H54 (cell line): ENCODE measurements at places on chromosomes 7 and 10.

DNA sequence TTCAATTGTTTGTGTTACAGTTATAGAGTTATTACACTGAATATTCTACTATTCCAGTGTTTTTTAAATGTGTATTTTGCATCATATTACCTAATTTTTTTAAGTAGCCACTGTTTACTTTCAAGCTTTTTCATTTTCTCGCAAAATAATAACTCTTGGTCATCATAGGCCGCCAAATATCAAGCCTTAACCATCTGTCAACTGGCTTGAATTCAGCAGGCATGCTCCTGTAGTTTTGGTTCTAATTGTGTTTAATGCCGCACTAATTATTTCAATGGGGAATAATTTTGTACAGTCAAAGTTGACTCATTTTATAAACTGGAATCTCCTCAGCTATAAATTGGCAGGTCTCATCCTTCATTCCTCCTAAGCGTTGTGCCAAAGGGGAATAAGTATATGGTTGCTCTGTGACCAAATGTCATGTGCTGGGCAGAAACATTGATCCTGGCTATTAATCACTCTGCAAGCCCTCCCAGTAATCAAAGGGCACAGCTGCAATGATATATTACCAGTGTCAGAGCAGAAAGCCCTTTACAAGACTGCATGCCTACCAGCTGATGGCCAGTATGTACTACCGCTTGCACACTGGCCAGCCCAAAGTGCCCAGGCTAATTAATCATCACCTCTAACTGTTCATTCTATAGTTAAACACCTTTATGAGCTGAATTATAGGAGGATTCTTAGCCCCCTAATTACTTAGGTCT is 74.8 kb downstream of the SKAP2 start:
- no peak for DNase-seq

- no peak for DNase-seq
Observed at GRCh38 chr7:158613481-158613880, 25.9 kb upstream of the PTPRN2 start.

- no peak for DNase-seq
Observed at GRCh38 chr10:104038537-104038936, 47.1 kb downstream of the COL17A1 start.

- no peak for DNase-seq
Observed at GRCh38 chr10:28838908-28839307, 161.6 kb downstream of the BAMBI start.

DNA sequence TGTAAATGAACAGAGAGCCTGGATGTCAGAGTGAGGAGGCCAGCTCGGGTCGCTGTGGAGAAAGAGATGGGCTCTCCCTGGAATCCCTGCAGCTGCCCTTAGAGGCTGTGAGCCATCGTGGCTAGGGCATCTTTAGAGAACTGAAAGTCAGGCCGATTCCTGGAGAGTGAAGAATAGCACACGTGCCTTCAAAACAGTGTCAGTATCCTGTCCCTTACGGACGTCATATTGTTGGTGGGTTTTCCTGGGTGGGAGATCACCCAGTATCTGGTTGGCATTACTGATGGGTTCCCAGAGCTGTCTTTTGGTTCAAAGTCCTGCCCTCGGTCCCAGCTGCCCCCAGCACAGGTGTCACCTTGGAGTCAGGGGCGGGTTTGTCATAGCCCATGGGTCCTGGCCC is 25.3 kb downstream of the IKZF1 start:
- no peak for DNase-seq

GRCh38 chr10:72267381-72267780 is 6.3 kb upstream of the DDIT4 start:
- no peak for DNase-seq

- no peak for DNase-seq
Observed at GRCh38 chr7:130356876-130357611, 12.4 kb downstream of the CPA5 start.

GRCh38 chr10:122445469-122445868 is 9.0 kb upstream of the ARMS2 start:
- no peak for DNase-seq

DNA sequence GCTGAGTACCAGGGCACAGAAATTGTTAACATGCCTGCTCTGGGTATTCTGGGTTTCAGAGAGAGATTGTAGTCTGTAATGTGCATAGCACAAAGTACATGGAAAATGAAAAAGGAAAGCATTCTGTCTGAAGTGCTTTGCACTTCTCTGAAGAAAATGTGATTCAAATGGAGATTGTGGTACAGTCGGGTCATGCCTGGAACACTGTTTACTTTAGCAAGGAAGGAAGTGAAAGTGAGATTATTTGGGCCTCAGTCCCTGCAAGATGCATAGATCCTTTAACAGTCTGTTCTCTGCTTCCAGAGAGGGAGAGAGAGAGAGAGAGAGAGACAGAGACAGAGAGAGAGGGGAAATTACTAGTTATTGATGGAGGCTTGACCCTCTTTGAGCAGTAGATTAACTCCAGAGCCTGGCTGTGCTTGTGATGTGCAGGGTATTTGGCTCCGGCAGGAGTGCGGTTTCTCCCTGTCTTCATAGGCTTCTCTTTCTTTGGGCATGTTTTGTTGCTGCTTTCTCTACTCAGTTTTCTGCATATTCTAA is 5.4 kb downstream of the VWC2 start:
- DNase-seq: no peak

- peak; percentile 54 for DNase-seq
Observed at GRCh38 chr7:36119005-36119706, 33.9 kb upstream of the EEPD1 start.

DNA sequence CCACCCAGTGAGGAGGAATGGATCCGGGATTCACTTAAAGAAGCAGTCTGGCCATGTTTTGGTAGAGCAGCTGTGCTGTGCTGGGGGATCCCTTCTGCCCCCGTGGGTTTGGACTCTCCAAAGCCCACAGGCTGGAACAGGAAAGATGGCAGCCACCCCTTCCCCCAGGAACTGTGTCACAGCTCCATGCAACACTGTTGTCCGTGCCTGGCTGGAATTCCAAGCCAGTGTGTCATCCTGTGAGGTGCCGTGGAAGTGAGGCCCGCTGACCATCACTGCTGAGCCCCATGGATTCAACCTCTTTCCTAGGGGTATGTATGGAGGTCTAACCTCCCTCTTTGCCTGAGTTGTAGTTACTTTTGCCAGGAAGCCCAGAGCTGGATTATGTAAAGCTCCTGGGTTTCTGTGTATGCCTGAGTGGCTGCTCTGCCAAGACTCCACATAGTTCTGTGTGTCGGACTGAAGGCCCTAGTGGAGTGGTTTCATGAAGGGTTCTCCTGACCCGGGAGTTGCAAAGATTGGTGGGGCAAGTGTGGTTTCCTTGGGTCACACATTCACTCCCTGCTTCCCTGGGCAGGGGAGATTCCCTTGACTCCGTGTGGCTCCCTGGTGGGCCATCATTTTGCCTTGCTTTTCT is 35.1 kb upstream of the PCGF5 start:
- DNase-seq: peak; percentile 65

DNA sequence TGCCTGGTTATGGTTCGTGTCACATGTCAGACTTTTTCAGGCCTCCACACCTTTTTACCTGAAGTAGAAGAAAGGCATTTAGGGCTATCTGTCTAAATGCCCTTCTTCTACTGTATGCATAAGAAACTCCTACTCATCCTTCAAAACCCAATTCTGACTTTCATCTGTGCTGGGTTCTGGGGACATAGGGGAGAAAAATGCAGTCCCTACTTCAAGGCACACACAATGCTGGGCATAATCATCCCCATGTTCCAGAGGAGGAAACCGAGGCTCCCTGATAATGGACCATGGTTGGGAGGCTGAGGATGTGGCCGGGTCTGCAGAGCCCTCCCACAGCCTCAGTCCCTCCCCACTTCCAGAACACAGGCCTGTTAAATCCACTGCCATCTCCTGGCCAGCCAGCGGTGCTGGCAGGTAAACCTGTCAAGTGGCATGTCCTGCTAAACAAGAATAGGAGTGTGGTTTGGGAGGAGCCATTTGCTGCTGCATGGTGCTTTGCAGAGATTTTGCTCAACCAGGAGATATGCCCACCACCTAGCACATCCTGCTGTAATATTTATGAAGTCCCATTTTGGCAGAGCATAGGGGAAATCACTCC is 32.0 kb downstream of the GRID1 start:
- DNase-seq: no peak

DNA sequence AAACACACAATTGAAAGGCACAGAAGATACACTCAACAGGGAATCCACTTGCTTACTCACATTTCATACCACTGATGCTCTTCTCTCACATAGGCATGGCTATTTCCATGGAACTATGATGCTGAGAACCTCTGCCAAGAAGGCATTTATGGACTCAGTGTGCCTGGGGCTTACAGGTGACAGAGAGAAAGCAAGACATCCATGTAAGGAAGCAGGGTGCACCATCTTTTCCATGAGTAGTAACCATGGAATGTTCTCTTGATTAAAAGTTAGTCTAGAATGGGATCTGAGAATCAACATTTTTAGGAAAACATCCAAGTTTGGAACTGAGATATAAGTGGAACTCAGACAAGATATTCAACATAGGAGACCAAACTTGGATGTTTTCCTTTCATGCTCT is 52.5 kb upstream of the MACC1 start:
- DNase-seq: no peak

DNA sequence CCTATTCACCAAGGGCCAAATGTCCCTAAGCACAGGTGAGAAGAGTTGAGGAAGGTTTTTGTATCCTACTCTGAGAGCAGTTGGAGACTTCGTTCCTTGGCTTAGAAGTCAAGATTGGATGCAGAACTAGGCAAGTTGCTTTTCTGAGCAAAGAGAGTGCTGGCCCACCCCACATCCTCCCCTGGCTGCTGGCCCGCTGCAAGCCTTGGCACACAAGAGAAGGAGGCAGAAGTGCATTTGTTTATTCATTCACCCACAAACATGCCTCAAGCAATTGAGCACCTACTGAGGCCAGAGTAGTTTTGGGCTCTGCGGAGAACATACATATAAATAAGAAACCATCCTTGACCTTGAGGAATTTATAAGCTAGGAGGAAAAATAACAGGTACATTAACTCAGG is 318.9 kb downstream of the KCNMA1 start:
- DNase-seq: no peak

DNA sequence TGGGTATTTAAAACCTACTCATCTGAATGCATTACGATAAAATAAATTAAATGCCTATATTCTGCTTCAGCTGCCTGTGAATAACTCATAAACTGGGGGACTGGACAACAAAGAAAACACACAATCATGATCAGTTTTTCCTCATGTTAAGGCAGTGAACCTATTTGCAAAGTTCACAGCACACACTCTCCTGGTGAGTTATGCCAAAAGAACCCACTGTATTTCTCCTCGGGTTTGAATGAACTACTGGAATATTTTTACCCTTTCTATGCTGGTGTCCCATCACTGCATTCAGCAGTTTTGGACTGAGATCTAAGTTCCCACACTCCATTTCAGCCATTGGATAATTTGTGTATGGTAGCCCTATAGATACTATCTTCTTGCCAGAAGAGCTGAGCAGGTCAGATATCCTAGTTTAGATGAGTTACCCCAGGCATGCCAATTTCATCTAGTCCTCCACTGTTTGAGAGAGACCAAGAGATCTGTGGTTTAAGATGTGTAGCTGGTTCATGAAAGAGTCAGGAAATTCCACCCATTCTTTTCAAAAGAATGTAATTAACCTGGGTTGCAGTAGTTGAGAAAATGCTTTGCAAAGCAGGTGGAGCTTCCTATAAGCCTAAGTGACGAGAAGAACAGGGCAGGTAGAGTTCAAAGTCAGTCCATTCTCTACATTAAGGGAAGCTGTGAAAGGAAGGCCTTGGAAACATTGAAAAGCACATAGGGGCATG is 101.7 kb downstream of the PLXDC2 start:
- no peak for DNase-seq

- DNase-seq: no peak
Observed at GRCh38 chr7:32091608-32092210, 21.5 kb upstream of the PDE1C start.

GRCh38 chr7:38679419-38679818 is 48.2 kb upstream of the AMPH start:
- DNase-seq: no peak

GRCh38 chr10:72073708-72074573 is 14.4 kb downstream of the SPOCK2 start:
- DNase-seq: no peak

DNA sequence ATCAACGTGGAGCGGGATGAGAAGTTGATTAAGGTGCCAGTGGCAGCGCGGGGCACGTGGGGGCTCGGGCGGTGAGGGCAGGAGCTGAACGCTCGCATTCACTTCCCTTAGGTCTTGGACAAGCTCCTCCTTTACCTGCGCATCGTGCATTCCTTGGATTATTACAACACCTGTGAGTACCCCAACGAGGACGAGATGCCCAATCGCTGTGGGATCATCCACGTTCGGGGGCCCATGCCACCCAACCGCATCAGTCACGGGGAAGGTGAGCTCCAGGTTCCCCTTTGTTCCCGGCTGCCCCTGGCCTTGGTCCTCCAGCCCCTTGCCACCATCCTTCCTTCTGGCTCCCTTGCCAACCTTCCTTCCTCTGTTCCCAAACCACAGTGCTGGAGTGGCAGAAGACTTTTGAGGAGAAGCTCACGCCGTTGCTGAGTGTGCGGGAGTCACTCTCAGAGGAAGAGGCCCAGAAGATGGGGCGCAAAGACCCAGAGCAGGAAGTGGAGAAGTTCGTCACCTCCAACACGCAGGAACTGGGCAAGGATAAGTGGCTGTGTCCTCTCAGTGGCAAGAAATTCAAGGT is 2.5 kb downstream of the UFSP1 start:
- DNase-seq: no peak

GRCh38 chr10:77944519-77944918 is 18.0 kb upstream of the DLG5 start:
- DNase-seq: no peak

DNA sequence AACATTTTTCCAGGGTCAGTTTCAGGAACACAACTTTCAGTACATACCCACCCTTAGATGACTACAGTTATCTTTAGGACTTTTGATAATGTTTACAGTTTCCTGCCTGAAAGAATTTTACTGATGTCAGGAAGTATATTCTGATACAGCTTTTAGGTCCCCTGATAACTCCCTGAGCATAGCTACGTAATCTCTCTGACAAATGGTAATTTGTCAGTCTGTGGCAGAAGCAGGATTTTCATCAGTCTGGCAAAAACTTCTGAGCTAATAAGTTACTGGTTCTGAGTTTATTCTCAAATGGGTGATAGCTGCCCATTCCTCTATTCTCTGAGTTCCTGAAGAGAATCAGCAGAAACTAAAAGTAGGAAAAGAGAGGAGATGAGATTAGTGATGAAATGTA is 270.1 kb upstream of the MTPN start:
- no peak for DNase-seq

GRCh38 chr7:36923943-36924436 is 199.7 kb upstream of the AOAH start:
- no peak for DNase-seq

- DNase-seq: no peak
Observed at GRCh38 chr10:129759214-129760002, 204.7 kb downstream of the EBF3 start.

DNA sequence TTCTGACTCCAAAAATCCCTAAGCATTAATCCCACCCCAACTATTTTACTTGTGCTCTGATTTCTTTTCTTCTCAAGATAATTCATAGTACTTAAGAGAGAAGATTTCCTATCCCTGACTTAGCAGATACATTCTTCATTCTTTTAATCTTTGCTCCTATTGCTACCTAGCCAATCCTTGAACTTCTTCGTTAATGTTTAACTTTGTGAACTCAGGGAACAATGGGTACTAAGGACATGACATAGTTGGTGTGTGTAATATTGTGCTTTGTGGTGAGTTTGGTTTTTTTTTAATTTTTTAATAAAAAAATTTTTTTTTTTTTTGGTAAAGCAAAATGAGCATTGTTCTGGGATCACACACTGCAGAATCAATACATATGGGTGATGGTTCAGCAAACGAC is 166.2 kb downstream of the CHCHD3 start:
- DNase-seq: no peak

GRCh38 chr10:7251696-7252465 is 159.0 kb downstream of the SFMBT2 start:
- no peak for DNase-seq
